ENCODE measurements at places on chromosomes 6 and 20.
A peak's percentile ranks its signal among the peaks of the same experiment; 100 is the strongest.

GRCh38 chr6:111565326-111566221, 40.1 kb downstream of the TRAF3IP2 start:
- no peak for DNase-seq

GRCh38 chr20:58308680-58309527, 611 bp upstream of the RAB22A start:
- peak; percentile 69 for DNase-seq

DNA sequence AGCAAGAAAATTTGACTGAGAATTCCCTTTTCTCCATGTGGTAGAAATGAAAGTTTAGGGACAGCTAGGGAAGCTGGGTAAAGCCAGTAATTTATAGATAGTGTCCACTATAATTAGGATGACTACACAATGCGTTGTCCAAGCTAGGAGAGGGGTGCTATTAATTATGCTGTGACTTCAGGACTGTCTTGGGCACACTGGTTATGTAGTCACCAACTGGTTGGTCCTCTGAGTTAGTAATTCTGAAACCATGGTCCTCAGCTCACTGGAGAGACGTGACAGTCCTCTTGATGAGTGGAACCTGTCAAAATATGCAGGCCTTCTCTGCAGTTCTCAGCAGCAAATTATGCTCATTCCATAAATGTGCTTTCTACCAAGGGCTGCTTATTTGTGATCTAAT, 94.6 kb upstream of the ENPP5 start:
- no peak for DNase-seq

GRCh38 chr20:58598211-58599015, 52.7 kb upstream of the STX16 start:
- no peak for DNase-seq

- DNase-seq: no peak
Observed at GRCh38 chr6:136920671-136921380, 1.3 kb upstream of the SLC35D3 start.

DNA sequence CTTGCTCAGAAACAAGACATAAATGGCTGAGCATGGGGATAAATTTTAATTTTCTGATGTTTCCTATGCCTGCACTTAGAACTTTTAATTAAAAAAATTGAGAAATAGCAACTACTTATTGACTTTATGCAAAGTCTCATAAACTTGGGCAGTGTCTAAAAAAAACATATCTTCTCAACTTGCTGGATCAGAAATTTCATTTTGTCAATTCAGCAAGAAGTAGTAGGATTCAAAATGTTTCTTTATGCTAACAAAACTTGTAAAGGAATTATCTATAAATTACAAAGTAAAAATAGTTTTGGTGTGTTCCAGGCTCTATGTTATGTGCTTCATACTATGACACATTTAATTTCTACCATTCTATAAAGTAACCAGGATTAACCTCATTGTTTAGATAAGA, 562.2 kb upstream of the IMPG1 start:
- no peak for DNase-seq

GRCh38 chr6:159508931-159509330, 184.1 kb downstream of the SOD2 start:
- no peak for DNase-seq

DNA sequence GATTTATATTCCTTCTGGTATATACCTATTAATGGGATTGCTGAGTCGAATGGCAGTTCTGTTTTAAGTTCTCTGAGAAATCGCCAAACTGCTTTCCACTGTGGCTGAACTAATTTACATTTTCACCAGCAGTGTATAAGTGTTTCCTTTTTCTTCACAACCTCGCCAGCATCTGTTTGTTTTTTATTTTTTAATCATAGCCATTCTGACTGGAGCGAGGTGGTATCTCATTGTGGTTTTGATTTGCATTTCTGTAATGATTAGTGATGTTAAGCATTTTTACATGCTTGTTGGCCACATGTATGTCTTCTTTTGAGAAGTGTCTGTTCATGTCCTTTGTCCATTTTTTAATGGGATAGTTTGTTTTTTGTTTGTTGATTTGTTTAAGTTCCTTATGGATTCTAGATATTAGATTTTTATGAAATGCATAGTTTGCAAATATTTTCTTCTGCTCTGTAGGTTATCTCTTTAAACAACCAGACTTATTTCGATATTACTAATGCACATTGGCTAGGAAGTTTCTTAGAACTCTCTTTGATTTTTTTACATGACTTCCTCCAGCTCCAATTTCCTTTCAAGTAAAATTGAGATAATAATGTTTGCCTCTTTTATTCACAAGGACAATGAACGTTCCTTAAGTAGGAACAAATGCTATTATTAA, 12.2 kb upstream of the VNN1 start:
- DNase-seq: no peak

GRCh38 chr6:4327841-4328240, 192.5 kb upstream of the ECI2 start:
- DNase-seq: no peak

DNA sequence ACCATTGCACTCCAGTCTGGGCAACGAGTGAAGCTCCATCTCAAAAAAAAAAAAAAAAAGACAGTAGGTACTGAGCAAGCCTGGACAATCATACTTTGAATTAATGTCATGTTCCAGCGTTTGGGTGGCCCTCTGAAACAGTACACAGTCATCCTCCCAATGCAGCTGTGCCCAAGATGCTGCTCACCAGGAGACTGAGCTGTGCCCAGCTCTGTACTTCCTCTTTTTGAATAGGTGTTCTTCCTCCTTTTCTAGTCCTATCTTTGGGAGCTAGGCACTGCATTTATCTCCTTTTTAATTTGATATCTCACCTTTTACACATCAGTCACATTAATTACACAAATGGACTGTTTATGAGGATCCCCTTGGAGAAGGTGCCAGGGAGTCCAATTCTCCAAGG, 101.5 kb downstream of the RPP40 start:
- DNase-seq: no peak

GRCh38 chr20:51637241-51637640, 94.7 kb upstream of the NFATC2 start:
- DNase-seq: no peak

GRCh38 chr20:18727032-18727508, 86.5 kb upstream of the SCP2D1 start:
- no peak for DNase-seq

GRCh38 chr6:28353981-28354676, 4.4 kb downstream of the ZKSCAN3 start:
- DNase-seq: no peak

- DNase-seq: no peak
Observed at GRCh38 chr20:7437311-7437710, 502.9 kb downstream of the HAO1 start.

DNA sequence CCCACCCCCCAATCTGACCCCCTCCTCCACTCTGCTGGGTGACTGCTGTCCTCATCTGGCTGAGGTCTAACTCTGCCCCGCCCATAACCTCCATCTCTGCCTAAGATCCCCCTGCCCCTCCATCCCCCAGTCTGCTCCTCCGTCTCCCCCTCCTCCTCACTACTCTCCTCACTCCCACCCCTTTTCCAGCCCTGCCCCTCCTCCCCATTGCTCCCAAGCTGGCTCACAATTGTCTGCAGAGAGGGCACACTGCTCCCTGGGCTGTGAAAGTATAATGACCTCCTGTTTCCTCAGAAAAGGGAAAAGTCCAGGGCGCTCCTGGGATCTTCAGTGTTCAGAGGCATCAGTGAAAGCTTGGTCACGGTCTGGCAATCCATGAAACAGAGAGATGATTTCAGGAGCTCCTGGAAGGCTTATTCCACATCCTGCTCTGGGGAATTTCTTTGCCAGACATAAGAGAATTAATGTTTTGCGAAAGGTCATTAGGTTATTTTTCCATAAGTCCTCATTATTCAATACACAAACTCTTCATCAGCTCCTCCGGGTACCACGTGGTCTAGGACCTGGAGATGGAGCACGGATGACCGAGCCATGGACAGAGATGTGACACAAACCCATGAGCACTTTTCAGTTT, 21.5 kb downstream of the CST5 start:
- no peak for DNase-seq

DNA sequence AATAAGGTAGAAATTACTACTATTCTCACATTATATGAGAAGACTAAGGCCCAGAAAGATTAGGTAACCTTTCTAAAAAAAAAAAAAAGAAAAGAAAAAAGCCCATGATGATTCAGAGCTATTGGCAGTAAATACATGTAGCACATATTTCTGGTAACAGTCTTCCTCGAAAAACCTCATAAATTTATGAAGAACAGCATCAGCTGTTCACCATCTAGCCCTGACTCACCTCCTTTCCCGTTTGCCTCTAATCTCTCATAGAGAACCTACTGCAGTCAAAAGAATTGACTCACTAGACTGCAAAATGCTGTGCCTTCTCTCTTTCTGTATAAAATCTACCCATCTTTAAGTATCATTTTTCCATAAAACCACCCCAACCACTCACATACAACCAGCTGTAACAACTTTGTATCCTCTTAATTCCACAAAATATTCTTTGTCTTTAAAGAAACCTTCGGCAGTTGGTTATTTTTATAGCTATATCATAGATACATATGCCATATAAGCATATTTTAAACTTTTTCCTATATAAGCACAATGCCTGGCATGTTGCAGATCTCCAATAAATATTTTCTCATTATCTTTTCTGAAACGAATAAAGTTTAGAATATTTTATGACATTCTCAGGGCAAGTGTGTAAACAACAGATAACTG, 152.7 kb upstream of the ENPP5 start:
- DNase-seq: no peak

GRCh38 chr6:44217332-44218143, 812 bp downstream of the MYMX start:
- DNase-seq: no peak

- DNase-seq: no peak
Observed at GRCh38 chr6:13971303-13971702, 46.6 kb downstream of the RNF182 start.

DNA sequence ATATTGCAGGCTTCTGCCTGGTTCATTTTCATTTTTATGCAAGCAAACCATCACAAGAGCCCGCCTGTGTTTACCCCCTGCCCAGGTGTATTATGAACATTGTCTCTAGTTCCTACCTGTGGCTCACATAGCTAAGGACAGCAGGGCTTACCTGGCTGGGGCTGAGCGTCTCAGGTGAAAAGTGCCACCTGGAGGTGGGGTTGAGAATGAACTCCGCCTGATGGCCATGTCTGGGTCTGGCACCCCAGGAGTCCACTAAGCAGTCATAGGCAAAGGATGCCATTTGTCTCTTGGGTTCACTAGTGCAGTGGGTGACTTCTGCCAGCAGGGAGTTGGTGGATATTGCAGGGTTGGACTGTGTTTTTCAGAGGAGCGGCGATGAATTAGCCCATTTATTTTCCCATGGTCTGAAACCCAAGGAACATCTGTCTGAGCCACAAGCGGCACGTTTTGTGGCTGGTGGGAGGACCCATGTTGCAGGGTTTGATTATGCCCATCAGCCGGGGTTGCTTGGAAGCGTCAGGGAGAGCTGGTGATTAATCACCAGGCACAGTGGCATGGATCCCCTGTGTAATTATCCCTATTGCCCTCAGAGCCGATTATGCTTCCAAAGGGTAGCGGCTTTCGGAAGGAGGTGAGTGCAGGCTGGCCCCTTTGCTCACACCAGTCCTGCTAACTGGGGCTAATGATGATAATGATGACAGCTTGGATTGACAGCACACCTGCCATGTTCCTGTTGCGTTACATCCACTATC, 92.1 kb downstream of the CDH26 start:
- no peak for DNase-seq

DNA sequence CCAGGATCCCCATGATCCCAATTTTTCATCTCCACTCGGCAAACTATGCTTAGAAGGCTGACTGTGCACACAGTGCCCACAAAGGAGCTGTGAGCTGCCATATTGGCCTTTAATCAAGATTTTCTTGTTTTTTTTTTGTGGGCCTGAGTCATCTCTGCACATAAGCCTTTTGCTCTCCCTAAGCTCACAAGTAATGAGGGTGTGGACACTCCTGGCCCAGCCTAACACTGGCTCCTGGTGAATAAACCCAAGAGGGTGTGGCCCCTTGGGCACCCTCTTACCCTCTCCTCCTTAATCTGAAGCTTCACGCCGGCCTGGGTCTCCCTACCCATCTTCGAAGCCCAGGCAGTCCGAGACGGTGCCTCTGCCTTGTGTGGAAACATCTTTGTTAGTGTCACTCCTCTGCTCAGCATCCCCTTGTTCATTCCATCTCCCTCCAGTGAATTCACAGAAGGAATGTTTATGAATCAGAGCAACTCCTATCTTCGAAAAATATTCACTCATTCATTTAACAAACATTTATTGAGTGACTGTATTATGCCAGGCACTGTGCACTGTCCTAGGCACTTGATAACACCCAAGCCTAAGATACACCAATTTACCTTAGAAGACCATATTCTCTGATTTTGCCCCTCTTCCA, 22.2 kb upstream of the MRPS10 start:
- no peak for DNase-seq

DNA sequence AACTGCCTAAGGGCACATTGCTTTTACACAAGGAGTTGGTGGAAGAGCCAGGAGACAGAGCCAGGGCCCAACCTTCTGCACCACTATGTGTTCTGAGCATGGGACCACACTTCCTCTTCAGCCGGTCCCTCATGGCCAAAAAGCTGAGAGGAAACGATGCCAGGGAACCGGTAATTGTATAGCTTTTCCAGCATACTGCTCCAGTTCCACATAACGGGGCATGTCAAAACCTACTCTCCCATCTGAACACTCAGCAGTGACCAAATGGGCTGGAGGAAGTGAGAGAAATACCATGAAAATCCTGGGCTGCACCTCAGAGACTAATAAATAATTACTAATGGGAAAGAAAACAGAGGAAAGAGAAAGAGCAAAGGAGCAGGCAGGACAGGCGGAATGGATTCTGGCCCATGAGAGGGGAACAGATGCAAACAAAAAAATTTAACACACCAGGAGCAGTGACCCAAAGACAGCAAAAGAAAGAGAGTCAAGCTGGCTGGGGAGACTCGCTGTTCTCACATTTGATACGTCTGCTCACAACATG, 52.0 kb upstream of the BMP2 start:
- no peak for DNase-seq

DNA sequence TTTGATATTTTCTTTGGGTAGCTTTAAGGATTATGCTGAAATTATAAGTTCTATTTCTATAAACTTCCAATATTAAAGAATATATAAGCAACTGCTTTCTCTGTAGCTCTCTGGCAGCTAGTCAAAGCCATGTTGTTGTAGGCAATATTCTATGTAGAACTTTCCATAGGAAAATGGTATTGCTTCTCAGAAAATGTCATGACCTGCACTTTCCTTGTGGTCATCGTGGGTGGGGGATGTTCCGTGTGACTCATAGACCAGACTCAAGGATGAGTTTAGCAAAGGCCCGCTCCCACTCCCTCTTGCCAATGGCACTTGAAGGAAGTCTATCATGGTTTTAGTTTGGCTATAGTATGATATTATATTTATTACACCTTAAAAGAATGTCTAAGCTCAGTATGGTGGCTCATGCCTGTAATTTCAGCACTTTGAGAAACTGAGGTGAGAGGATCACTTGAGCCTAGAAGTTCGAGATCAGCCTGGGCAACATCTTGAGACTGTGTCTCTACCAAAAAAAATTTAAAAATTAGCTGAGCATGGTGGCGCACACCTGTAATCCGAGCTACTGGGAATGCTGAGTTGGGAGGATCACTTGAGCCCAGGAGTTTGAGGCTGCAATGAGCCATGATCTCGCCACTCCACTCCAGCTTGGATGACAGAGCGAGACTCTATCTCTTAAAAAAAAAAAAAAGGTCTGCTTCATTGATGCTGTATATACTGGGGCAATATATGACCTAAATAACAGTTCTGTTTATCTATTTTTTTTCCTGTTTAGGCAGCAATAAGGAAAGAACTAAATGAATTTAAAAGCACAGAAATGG, 36.6 kb upstream of the LTV1 start:
- no peak for DNase-seq

All from central memory CD4-positive, alpha-beta T cell (primary cell).